Testis (tissue), 5 donors: ENCODE measurements at places on chromosomes 2 and 18. TPM values are rescaled to one million over a fixed set of nuclear protein-coding genes. Genes with fewer than 3 reads are reported as not detected.

DNA sequence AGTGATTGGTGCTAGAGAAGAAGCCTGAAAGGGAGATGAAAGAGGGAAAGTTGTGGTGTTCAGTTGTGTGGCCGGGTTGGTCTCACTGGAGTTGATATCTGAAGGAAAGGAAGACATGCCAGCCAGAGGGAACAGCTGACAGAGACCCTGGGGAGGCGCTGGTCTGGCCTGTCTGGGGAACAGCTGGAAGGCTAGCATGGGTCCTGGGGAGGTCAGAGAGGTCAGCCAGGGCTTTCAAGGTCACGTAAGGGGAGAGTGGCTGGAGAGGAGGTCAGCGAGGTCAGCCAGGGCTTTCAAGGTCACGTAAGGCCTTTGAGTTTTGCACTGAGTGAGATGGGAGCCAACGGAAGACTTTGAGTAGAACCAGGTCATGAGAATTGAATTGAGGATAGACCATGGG is 11.0 kb downstream of the DYSF start:
- H3K4me3 ChIP-seq: no peak overlapping the region
- no peaks in the 10 kb centered on the region for H3K36me3 ChIP-seq
- H3K4me1 ChIP-seq: no peaks in the 10 kb centered on the region
- H3K27ac ChIP-seq: no peak overlapping the region
- H3K27me3 ChIP-seq: no peaks in the 10 kb centered on the region
- no peak for DNase-seq

DNA sequence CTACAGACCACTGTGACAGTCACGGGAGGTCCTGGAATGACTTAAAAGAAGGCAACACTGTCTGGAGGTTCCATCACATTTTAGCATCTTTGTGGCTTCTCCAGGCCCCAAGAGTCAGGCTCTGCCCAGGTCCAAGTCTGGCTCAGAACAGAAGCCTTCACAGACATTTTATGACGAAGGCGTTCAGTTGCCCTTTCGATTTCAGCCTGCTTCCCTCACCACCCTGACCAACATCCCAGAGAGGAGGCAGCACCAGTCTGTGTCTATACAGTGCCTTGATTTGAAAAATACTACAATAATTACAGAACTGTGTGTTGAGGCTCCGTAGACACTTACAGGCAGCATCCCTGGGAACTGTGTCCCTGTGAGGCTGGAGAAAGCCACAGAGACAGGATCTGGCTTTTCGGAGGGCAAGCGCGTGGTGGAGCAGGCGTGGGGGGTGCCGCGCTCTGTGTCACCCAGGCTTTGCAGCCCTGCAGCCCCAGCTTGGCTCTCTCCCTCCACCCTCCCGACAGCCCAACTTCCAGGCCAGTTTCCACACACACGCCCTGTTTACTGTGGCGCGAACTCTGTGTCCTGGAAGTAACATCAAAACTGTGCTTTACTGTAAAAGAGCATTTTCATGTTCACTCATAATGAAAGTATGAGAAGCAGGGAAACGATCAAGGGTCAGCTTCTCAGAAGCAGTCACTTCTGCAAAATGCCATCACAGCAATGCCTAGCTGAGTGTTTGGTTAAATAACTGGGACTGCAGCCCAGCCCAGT is 153.5 kb upstream of the ALKAL2 start:
- peaks cover 31% of the 10 kb centered on the region for H3K4me1 ChIP-seq
- no peaks in the 10 kb centered on the region for H3K27me3 ChIP-seq
- peak overlapping the region; percentile 67 for H3K27ac ChIP-seq

- no peak overlapping the region for H3K4me3 ChIP-seq
- H3K27ac ChIP-seq: no peak overlapping the region
- H3K4me1 ChIP-seq: no peaks in the 10 kb centered on the region
- no peaks in the 10 kb centered on the region for H3K27me3 ChIP-seq
Measured at GRCh38 chr2:146776596-146776995, 1068.2 kb upstream of the ACVR2A start.

- no peak overlapping the region for H3K27ac ChIP-seq
- H3K27me3 ChIP-seq: no peaks in the 10 kb centered on the region
- H3K4me1 ChIP-seq: no peaks in the 10 kb centered on the region
- no peaks in the 10 kb centered on the region for H3K36me3 ChIP-seq
- no peak for DNase-seq
Measured at GRCh38 chr2:43292851-43293743, 66.7 kb upstream of the ZFP36L2 start.

DNA sequence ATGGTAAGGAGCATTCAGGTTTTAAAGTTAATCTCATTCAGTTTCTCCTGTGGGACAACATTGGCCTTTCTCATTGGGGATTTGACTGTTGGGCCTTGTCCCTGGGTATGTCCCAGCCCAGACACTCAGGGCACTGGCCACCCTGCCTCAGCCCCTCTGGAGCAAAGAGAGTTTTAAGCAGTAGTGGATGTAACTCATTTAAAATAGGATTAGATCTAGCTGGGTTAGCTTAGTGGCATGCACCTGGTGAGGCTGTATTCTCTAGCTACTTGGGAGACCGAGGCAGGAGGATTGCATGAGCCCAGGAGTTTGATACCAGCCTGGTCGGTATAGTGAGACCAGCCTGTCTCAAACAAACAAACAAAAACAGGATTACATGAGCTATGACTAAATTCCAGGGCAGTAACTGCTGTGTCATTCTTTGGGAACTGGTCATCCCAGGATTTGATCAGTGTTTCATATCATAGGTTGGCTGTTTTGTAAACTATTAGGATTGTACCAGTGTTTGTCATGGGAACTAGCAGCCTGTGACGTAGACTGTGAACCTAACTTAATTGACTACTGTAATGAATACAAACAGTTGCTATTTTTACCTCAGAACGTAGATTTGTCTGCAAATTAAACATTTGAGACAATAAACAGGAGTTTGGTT is 12.5 kb downstream of the INPP4A start:
- DNase-seq: no peak
- no peaks in the 10 kb centered on the region for H3K27me3 ChIP-seq
- no peaks in the 10 kb centered on the region for H3K4me1 ChIP-seq
- no peak overlapping the region for H3K27ac ChIP-seq

DNA sequence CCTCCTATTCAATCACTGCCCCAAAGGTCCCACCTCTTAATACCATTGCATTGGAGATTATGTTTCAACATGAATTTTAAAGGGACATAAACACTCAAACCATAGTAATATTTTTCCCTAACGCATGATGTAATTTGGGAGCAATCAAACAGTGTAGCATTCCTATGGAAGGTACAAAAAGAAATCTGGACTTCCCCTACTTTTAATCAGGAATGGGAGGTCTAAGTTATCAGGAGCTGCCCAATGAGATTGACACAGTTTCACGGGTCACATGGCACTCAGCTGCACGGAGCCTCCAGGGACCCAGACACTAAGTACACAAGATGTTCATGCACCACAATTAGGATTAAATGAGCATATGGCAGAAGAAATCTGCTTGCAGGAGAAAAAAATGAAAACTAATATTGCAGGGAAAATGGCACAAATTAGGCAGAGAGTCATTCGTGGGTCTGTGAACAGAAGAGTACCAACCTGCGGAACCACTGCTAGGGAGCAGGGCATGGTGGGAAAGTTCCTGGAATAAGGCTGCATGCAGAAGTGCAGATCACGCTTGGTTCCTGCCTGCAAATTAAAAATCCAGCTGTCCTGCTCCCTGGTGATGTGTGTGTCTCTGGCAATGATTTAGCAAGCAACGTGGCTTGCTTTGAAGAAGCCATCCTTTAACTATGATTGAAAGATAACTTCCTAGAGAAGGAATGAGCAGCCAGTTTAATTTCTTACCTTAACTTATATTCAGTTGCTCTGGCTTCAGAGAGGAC is 326.6 kb upstream of the ID2 start:
- no peaks in the 10 kb centered on the region for H3K27me3 ChIP-seq
- DNase-seq: no peak
- H3K4me1 ChIP-seq: no peaks in the 10 kb centered on the region
- no peak overlapping the region for H3K27ac ChIP-seq
- no peaks in the 10 kb centered on the region for H3K36me3 ChIP-seq
- no peak overlapping the region for H3K4me3 ChIP-seq

GRCh38 chr2:149141046-149141445 is 102.5 kb downstream of the LYPD6B start:
- no peaks in the 10 kb centered on the region for H3K27me3 ChIP-seq
- no peaks in the 10 kb centered on the region for H3K4me1 ChIP-seq
- H3K36me3 ChIP-seq: no peaks in the 10 kb centered on the region
- H3K4me3 ChIP-seq: no peak overlapping the region
- no peak overlapping the region for H3K27ac ChIP-seq

- no peaks in the 10 kb centered on the region for H3K27me3 ChIP-seq
- H3K27ac ChIP-seq: no peak overlapping the region
- H3K4me3 ChIP-seq: no peak overlapping the region
Measured at GRCh38 chr2:217286833-217287232, 427.0 kb upstream of the TNP1 start.

DNA sequence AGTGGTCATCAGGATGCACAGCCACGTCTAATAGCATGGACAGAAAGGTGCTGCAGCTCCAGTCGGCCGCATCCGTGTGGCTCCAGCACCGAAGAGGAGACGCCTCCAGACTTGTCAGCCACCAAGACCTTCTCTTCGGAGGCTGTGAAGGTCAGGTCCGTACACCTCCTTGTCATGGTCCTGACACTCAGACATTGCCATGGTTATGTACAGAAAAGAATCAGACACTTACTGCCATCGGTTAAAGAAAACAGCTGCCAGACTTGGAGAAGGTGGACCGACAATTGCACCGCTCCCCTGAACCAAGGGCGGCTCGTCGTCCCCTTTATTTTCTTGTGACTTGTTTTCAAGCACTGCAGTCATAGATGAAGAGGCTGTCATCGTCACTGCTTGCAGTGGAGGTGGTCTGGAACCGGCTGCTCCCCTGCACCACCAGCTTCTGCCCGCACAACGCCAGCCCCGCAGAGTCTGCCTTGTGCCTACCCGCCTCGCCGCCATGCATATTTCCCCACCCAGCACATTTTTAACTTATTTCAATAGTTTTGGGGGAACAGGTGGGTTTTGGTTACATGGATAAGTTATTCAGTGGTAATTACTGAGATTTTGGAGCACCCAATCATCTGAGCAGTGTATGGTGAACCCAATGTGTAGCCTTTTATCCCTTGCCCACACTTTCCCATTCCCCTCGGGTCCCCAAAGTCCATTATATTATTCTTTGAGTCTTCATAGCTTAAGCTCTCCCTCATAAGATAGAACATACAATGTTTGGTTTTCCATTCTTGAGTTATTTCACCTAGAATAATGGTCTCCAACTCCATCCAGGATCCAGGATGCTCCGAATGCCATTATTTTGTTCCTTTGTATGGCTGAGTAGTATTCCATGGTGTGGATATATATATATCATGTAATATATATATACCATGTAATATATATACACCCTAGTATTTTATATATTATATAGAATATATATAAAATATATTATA is 18.1 kb downstream of the FBXO48 start:
- no peaks in the 10 kb centered on the region for H3K4me1 ChIP-seq
- H3K4me3 ChIP-seq: no peak overlapping the region
- DNase-seq: no peak
- H3K27me3 ChIP-seq: no peaks in the 10 kb centered on the region
- H3K36me3 ChIP-seq: no peaks in the 10 kb centered on the region

Gene DOK6
- 0.71 TPM for total RNA-seq

Gene NYAP2
- 0.25 TPM for total RNA-seq

Gene MRO
- 87.4 TPM for total RNA-seq

Gene SPAG16
- 111 TPM for total RNA-seq

Gene G6PC2
- 1.1 TPM for total RNA-seq

Gene RIT2
- not detected for total RNA-seq
